Activated naive CD8-positive, alpha-beta T cell treated with anti-CD3 and anti-CD28 coated beads for 36 hours (primary cell): ENCODE measurements at places on chromosomes 1 and 21.
A peak's percentile ranks its signal among the peaks of the same experiment; 100 is the strongest.

DNA sequence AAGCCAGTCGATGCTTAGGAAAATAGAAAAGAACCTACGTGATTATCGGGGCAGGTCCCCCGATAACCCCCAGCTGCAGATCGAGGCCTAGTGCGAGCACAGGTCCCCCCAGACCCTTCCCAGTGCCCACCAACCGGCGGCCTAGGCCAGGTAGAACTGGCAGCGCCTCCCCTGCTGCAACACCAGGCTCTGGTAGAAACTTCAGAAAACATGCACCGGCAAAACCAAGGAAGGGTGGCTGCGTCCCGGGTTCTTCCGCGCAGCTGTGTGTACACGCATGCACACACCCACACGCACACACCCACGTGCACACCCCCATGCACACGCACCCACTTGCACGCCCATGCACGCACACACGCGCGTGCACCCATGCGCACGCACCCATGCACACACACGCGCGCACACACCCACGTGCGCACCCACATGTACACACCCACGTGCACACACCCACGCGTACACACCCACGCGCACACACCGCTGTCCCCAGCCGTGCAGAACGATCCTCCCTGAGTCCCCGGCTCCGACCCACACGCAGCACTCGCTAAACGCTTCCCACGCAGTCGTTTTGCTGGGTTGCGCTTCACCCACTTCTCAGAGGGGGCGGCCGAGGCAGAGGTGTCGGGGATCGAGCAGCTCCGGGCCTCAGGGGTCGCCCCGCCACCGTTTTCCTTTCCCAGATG lies 5.2 kb downstream of the TSPEAR start:
- H3K36me3 ChIP-seq, result peaks cover 9% of the 10 kb centered on the region
- DNase-seq, result no peak
- no peak overlapping the region for H3K4me3 ChIP-seq
- no peak overlapping the region for H3K27ac ChIP-seq

DNA sequence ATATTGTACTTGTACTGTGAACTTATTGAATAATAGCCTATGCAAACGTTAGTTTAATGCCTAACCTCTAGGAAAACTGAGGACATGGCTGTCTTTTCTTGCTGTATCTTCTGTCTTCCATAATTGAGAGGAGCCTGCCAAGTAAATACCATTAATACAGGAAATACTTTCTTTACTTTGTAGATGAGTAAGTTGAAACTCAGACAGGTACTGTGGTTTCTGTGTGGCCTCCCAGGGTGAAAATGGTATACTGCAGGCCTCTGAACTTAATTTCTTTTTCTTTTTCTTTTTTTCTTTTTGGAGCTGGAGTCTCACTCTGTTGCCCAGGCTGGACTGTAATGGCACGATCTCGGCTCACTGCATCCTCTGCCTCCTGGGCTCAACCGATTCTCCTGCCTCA lies 208.8 kb upstream of the ADGRL4 start:
- no peak for DNase-seq
- H3K27ac ChIP-seq, result no peak overlapping the region
- H3K36me3 ChIP-seq, result no peaks in the 10 kb centered on the region
- H3K4me1 ChIP-seq, result no peaks in the 10 kb centered on the region
- H3K4me3 ChIP-seq, result no peak overlapping the region

DNA sequence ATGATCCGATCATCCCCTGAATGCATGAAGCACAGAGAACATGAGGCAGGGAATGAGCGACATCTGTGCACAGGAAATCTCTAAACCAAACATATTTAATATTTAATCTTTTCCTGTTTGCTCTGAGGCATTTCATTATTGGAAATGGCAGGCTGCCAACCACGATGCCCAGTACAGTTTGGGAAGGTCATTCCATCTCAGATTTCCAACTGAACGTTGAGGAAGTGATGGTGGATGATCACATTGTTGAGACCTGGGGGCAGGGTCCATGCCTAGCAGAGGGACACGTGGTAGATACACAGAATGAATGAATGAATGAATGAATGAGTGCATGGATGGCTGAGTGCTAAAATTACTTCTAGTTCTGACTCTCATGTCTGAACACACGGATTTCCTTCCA lies 15.9 kb upstream of the FASLG start:
- peaks cover 9% of the 10 kb centered on the region for H3K36me3 ChIP-seq
- H3K27ac ChIP-seq, result peak overlapping the region; percentile 47
- H3K4me1 ChIP-seq, result peaks cover 94% of the 10 kb centered on the region
- H3K27me3 ChIP-seq, result peaks cover 12% of the 10 kb centered on the region
- DNase-seq, result no peak

GRCh38 chr1:221035662-221036153 lies 156.5 kb downstream of the HLX start:
- no peak overlapping the region for H3K27ac ChIP-seq
- H3K27me3 ChIP-seq, result no peaks in the 10 kb centered on the region
- H3K4me3 ChIP-seq, result no peak overlapping the region
- no peak for DNase-seq

- peak overlapping the region; percentile 51 for H3K27ac ChIP-seq
- no peak for DNase-seq
- H3K27me3 ChIP-seq, result peaks cover 38% of the 10 kb centered on the region
- H3K36me3 ChIP-seq, result no peaks in the 10 kb centered on the region
- H3K4me1 ChIP-seq, result peaks cover 23% of the 10 kb centered on the region
Observed at GRCh38 chr1:230868736-230869385, 540 bp upstream of the C1orf198 start.

DNA sequence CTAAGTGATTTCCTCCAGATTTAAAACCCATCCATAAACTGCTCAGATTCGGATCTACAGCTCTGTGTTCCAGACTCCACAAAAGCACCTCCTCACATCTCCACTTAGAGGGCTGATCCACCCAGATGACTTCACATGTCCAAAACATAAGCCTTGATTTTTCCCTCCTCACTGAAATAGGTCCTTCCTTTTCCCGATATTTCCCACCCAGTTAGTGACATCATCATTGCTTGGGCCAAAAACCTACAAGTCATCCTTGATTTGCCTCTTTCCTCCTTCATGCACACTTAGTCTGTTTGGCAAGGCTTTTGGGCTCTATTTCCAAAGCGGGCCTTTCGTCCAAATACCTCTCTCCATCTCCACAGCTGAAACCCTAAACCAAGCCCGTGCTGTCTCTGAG lies 32.3 kb downstream of the CCDC185 start:
- H3K27me3 ChIP-seq, result no peaks in the 10 kb centered on the region
- no peaks in the 10 kb centered on the region for H3K4me1 ChIP-seq
- DNase-seq, result no peak
- no peak overlapping the region for H3K4me3 ChIP-seq
- no peak overlapping the region for H3K27ac ChIP-seq

GRCh38 chr1:35726450-35727433 lies 8.1 kb upstream of the C1orf216 start:
- DNase-seq, result peak; percentile 32
- H3K27me3 ChIP-seq, result no peaks in the 10 kb centered on the region
- H3K36me3 ChIP-seq, result peaks cover 13% of the 10 kb centered on the region
- no peak overlapping the region for H3K4me3 ChIP-seq
- no peak overlapping the region for H3K27ac ChIP-seq

- H3K36me3 ChIP-seq, result no peaks in the 10 kb centered on the region
- H3K27me3 ChIP-seq, result no peaks in the 10 kb centered on the region
- H3K4me1 ChIP-seq, result no peaks in the 10 kb centered on the region
- DNase-seq, result no peak
Observed at GRCh38 chr1:99728494-99729235, 37.8 kb downstream of the FRRS1 start.

DNA sequence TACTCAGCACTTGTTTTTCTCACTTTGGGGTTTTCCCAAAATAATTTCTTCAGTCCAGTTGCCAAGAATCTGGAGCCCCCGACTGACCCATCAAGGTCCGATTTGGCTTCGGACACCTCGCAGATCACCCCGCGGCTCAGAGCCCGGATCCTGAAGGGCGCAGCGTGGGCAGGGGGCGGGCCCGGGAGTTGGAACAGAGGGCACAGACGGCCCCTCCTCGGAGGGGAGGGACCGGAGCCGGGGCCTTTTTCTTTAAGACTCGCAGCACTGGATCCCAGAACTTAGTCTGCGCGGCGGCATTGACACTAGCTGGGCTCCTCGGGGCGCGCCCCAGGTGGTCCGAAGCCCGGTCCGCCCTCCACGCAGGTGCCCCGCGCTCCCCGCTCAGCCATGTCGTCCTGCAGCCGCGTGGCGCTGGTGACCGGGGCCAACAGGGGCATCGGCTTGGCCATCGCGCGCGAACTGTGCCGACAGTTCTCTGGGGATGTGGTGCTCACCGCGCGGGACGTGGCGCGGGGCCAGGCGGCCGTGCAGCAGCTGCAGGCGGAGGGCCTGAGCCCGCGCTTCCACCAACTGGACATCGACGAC lies at the start of gene CBR3:
TSS of gene CBR3 (plus strand) at position 277 of the 588 bp plus-strand sequence. CDS start at position 391, 114 bp downstream.
- peaks cover 17% of the 10 kb centered on the region for H3K4me1 ChIP-seq
- DNase-seq, result peak; percentile 64
- peaks cover 12% of the 10 kb centered on the region for H3K27me3 ChIP-seq

- peak overlapping the region; percentile 98 for H3K27ac ChIP-seq
- peaks cover 77% of the 10 kb centered on the region for H3K4me1 ChIP-seq
- peaks cover 51% of the 10 kb centered on the region for H3K36me3 ChIP-seq
Observed at GRCh38 chr1:30753660-30754123, 3.9 kb downstream of the LAPTM5 start.

GRCh38 chr1:11158720-11159321 lies 30.3 kb upstream of the ANGPTL7 start:
- H3K4me3 ChIP-seq, result no peak overlapping the region
- peaks cover 13% of the 10 kb centered on the region for H3K4me1 ChIP-seq
- DNase-seq, result no peak
- peaks cover 18% of the 10 kb centered on the region for H3K36me3 ChIP-seq
- no peaks in the 10 kb centered on the region for H3K27me3 ChIP-seq

GRCh38 chr1:178493301-178493741 lies 3.4 kb downstream of the CLEC20A start:
- H3K4me1 ChIP-seq, result no peaks in the 10 kb centered on the region
- no peak overlapping the region for H3K4me3 ChIP-seq
- no peak overlapping the region for H3K27ac ChIP-seq

GRCh38 chr1:30492451-30492850 lies 230.9 kb downstream of the MATN1 start:
- no peaks in the 10 kb centered on the region for H3K4me1 ChIP-seq
- no peaks in the 10 kb centered on the region for H3K36me3 ChIP-seq
- DNase-seq, result no peak
- no peak overlapping the region for H3K27ac ChIP-seq
- H3K27me3 ChIP-seq, result no peaks in the 10 kb centered on the region
